ENCODE measurements at places on chromosomes 5 and 9.
A peak's percentile ranks its signal among the peaks of the same experiment; 100 is the strongest.

DNA sequence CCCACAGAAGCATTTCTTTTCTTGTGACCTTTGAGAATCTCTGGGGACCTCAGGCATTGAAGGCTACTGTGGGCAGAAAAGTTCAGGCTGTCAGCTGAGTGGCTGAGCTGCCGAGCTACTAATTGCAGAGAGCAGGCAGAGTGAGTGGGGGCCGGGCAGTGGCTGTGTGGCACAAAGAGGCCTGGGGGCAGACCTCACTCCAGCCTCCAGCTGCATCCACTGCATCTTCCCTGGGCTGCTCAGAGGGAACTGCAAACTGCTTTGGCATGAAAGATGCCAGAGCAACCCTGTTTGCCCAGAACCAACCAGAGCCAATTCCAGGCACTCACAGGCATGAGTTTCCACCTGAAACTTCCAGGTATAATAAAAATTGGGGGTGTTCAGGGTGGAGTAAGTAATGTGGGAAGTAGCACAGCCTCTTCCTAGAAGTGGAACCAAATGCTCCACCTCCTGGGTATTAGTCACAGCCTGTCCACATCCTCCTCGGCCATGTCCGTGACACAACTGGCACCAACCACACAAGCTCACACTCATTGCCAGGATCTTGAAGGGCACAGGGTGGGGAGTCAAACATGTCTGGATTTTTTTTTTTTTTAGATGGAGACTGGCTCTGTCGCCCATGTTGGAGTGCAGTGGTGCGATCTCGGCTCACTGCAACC is 548.9 kb downstream of the BNC2 start:
- DNase-seq: no peak

GRCh38 chr9:101477736-101478135 is 42.2 kb upstream of the ALDOB start:
- no peak for DNase-seq

DNA sequence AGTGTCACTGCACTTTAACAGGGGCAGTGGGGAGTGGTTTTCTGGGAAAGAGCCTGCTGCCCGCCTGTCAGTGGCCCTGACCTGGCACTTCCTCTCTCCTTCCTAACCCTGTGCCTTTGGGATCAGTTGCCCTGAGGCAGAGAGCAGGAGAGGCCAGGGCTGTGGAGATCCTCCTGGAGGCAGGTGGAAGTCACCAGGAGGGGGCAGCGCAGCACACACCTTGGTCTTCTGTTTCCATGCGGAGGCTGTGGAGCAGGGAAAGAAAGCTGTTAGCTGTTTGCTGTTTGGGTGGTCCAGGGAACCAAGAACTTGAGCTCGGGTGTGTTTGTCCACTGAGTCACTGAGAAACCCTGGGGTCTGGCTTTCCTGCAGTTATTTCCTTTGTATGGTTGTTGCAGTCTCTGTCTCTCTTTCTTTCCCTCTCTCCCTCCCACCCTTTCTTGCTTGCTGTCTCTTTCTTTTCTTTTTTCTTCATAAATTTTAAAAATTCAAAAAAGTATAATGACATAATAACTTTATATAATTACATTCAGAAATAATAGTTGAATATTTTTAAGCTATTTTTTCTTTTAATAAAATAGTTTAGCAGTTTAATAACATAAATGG is 28.1 kb downstream of the NTRK2 start:
- DNase-seq: peak; percentile 35

GRCh38 chr9:134383148-134383547 is 56.9 kb downstream of the RXRA start:
- DNase-seq: no peak

DNA sequence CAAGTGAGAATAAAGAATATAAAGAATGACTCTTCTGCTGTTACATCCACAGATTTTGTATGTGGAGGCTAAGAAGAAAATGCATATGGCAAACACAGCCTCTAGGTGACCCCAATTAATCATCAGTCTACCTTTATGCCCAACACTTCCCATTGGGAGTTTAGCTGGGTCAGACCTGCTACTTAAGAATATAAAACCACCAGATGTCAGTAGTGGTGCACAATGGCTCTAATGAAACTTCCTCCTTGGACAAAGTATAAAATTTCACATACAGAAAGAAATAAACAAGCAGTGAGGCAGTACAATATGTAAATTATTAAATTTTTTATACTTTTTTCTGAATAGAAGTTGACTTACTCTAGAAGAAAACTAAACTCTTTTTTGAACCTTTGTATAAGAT is 539.9 kb downstream of the BRINP1 start:
- no peak for DNase-seq

GRCh38 chr9:99235069-99235468 is 13.0 kb downstream of the SEC61B start:
- no peak for DNase-seq

GRCh38 chr5:14266686-14267085 is 123.5 kb downstream of the TRIO start:
- no peak for DNase-seq

- no peak for DNase-seq
These were observed 22.9 kb upstream of the SEC16A start for GRCh38 chr9:136505406-136506403.

- DNase-seq: no peak
These were observed 876 bp upstream of the JAK2 start for GRCh38 chr9:4984171-4984620.

DNA sequence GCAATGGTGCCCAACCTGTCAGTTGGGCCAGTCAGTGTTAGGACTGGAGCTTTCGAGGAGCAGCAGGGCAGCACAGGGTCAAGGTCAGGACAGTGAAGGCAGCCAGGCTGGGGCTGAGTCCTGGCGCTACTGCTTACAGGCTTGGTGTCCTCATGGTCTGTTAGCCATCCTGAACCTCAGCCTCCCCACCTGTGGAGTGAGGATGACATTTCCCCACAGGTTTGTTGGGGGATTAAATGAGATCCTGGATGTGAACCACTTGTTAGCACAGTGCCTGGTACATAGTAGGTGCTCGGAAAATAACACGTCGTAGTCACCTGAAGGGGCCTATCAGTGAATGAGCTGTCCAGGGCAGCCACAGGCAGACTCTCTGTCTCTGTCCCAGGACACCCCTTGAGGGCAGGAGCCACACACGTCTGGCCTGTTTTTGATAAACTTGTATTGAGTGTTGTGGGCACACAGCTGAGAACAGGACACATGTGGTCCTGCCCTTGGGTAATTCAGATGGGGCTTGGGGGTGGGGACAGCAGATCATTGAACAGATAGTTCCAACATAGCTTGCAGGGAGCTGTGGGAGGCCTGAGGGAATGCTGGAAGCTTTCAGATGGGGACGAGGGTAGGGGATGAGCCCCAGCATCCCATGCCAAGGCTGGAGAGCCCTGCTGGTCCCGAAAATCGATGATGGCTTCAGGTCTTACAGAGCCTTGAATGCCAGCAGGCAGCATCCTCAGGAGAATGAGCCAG is 69.3 kb downstream of the AMBP start:
- no peak for DNase-seq

DNA sequence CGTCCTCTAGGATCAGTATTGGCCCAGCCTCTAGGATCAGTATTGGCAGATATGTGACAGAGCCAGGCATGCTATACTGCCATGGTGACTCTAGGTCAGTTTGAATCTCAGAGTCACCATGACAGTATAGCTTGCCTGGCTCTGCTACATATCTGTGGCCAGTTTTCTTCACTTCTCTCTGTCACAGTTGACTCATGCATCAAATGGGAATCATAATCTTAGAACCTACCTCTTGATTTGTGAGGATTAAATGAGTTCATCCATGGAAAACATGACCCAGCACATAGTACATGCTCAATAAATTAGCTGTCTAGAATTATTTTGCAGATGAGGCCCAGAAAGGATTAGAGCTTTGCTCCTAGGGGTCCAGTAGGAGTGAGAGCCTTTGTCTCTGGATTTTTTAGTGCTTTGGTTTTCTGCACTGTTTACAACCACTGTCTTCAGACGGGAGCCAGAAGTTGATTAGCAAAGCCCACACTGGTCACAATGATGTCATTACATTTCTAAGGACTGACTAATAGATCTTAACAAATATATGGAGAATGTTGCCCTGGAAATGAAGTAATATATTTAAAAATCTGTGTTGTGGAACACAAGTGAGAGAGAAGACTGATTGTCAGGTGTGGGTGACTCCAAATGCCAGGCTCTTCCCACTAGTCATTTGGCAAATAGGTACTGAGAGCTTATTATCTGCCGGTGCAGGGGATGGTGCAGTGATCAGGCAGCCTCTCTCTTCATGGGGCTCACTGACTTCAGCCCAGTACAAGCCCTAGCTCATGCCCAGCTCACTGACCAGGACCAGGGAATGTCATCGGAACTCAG is 76.0 kb downstream of the COL15A1 start:
- no peak for DNase-seq

- DNase-seq: no peak
These were observed 23.9 kb downstream of the IRX1 start for GRCh38 chr5:3619579-3619978.
